Neural progenitor cell (in vitro differentiated cells): ENCODE measurements at places on chromosomes 11 and 22.
A peak's percentile ranks its signal among the peaks of the same experiment; 100 is the strongest.

DNA sequence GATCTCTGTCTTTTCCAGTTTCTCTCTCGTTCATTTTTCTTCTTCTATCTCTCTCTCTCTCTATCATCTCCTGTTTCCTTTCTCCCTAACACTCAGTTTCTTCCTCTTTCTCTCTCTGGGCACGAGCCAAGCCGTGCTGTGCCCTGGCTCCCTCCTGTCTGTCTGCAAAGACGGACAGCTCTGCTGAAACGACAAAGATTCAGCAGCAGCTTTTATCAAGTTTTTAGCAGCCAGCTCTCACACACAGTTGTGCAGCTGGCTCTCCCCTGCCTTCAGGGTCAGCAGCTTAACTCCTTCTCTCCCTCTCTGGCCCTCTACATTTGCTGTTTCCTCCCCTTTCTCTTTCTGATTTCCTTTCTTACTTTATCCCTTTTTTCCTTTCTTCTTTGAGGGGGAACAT is 352.0 kb upstream of the MPPED2 start:
- DNase-seq = no peak

GRCh38 chr11:65636108-65637031 is 1.5 kb upstream of the SIPA1 start:
- no peak for DNase-seq

GRCh38 chr11:103898065-103898464 is 138.4 kb upstream of the DDI1 start:
- no peak for DNase-seq

DNA sequence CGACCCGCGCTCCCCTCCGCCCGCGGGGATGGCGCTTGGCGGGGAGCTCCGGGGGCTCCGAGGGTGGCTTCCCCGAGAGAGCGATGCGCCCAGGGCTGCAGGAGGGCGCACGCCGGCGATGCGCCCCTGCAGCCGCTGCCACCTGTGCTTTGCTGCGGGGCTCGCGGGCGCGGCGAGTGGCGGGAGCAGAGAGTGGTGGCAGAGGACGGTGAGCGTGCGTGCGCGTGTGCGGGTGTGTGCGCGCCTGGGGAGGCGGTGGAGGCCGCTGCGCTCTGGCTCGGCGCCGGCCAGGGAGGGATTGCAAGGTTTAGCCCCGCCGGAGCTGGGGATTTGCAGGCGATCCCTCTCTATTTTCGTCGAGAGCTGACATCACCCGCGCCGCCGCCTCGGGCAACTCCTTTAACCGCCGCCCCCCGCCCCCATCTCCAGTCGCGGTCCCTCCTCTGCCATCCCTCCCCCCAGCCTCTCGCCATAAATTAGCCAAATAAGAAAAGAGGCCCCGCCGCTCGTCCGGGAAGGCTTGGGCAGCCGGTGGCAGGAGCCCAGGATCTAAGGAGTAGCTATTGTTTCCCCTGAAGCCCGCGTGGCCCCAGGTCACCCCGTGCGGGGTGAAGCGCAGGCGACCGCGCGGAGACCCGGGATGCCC is at the start of gene SLC1A2:
TSS of gene SLC1A2 (minus strand) at position 375 of the 646 bp plus-strand sequence. CDS start 592 bp downstream, outside the sequence.
- peak; percentile 82 for DNase-seq

GRCh38 chr11:41307296-41308080 is 152.0 kb downstream of the LRRC4C start:
- DNase-seq = peak; percentile 5

GRCh38 chr11:116828632-116829524 is 829 bp upstream of the APOC3 start:
- DNase-seq = no peak

DNA sequence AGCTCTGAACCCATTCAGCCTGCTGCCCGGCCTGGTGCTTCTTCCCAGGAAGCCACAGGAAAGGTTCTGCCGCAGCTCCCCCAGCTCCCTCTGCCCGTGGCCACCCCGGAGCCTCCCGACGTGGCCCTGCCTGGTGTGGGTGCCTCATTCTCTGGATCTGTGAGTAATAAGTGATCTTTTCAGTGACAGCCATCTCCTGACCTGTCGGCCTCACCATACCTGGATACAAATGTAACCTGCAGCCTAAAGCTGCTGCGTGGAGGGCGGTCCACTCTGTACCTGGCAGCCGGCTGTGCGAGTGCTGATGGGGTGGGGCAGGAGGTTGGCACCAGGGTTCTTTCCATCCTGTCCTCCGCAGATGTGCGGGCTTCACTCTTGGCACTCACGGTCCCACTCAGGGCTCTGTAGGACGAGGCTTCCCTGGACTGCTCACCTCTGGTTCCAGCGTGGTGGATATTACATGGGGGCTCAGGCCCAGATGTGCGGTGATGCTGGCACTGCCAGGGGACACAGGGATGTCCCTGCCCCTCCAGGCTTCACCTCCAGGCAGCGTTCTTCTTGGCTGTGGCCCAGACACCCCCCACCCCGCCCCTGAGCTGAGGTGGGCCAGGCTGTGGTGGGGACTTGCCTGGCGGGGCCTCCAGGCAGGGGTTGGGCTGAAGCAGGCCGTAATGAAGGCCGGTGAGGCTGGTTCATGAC is 748.5 kb downstream of the BRD1 start:
- DNase-seq = no peak

- DNase-seq = no peak
Measured at GRCh38 chr22:22836635-22837034, 51.0 kb upstream of the IGLL5 start.

DNA sequence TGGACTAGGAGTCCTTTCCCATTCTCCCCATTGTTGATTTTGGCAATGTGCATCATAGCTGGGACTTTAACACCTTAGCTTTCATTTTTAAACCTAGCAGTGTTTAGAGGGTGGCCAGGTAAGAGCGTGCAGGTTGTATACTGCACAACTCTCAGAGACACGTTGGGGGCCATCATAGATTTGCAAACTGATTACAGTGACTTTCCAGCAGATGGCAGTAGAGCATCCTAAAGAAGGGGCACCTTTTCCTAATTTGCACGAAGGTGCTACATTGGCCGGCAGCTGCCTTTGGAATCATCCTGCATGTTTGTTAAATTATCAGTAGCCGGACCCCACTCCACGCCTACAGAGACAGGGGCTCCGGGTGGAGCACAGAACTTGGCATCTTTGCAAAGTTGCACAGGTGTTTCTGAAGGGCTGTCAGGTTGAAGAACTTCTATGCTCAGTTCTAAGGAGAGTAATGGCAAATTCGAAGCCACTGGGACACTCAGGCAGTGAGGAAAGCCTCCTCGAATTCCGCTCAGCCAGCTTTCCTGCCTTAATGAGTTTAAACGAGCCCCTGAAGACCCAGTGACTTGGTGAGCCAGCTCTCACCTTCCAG is 7.7 kb downstream of the LHFPL7 start:
- peak; percentile 82 for DNase-seq

GRCh38 chr11:15955595-15955994 is 400.8 kb downstream of the SOX6 start:
- no peak for DNase-seq

DNA sequence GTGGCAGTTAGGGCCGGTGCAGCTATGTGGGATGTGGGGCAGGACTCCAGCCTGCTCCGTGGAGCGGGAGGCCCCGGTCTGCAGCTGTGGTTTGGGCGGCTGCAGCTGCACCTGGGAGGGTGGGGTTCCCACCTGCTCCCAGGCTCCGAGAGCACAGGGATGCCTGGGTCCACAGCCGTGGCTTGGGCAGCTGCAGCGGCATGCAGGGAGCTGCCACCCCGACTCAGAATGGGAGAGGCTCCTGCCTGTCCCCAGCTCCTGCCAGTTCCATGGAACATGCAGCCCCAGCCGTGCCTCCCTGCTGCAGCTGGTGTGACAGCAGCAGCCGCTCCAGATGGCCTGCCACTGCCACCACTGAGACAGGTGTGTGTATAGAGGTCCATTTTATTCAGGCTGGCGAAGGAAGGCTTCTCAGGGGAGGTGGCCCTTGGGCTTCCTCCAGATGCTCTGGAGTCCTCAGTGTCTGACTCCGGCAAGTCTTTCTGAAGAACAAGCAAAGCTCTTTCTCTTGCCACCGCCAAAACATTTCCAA is 21.8 kb upstream of the UPK3A start:
- DNase-seq = no peak

GRCh38 chr22:29344137-29344536 is 28.6 kb upstream of the RASL10A start:
- DNase-seq = no peak

- DNase-seq = no peak
Measured at GRCh38 chr11:102757823-102758549, 22.4 kb downstream of the MMP10 start.

- DNase-seq = no peak
Measured at GRCh38 chr22:46119729-46120419, 30.5 kb upstream of the PPARA start.

DNA sequence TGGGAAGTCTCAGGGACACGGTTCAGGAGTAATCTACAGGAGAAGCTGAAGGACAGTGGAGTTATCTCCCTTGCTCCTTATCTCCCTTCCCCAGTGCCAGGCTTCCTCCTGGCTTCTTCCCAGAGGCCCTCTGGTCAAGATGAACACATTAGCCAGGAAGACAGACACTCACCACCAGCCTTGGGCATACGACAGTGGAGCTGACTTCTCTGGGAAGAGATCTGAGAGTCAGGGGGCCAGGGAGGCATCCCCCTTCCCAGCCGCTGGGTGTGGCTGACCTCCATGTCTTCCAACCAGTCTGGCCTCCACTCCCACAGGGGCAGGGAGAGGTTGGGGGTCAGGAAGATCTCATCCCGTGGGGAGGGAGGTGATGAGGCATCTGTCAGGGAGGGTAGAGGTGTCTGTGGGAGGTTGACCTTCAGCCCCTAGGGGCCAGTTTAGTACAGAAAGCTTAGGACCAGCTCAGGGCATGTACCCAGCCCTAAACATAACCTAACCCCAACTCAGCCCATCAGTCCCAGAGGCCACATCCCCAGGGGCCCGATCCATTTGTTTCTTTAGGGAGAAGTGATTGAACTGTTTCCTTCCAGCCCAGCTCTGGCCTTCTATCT is 12.7 kb downstream of the ROBO4 start:
- DNase-seq = no peak

- DNase-seq = no peak
Measured at GRCh38 chr11:36741515-36741914, 143.5 kb upstream of the RAG2 start.
